ENCODE measurements at places on chromosomes 1 and 21.

DNA sequence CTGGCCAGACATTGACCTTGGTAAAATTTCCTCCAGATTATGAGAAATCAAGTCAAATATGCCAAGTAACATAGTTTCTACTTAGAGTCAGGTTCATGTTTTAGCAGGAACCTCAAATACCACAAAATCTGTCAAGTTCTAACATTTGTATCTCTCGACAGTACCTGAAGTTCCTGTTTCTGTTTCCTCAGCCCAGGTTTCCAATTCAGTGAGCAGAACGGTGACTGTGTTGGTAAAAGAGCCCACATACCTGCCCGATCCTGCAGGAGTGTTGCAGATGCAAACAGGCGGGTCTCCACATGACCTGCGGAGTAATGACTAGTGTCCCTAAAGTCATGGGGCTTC is 57.9 kb upstream of the LGALS8 start:
- no peak for DNase-seq

GRCh38 chr1:178134061-178134460 is 40.2 kb downstream of the RASAL2 start:
- DNase-seq = no peak

DNA sequence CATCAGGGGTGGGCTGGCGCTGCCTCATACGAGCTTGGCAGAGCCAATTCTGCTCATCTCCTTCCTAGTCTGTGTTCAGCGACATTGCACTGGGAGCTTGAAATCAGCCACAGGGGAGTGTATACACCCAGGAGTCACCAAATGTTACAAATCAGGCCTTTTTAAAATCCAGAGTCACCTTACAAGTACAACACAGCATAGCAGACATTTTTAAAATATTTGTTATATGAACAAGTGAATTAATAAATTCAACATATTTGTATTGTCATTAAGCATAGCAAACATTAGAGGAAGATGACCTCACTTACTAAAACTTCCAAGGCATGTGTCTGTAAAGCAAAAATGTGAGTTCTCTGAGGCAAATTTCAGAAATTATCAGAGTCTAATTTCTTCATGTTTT is 210.0 kb downstream of the HLX start:
- no peak for DNase-seq

DNA sequence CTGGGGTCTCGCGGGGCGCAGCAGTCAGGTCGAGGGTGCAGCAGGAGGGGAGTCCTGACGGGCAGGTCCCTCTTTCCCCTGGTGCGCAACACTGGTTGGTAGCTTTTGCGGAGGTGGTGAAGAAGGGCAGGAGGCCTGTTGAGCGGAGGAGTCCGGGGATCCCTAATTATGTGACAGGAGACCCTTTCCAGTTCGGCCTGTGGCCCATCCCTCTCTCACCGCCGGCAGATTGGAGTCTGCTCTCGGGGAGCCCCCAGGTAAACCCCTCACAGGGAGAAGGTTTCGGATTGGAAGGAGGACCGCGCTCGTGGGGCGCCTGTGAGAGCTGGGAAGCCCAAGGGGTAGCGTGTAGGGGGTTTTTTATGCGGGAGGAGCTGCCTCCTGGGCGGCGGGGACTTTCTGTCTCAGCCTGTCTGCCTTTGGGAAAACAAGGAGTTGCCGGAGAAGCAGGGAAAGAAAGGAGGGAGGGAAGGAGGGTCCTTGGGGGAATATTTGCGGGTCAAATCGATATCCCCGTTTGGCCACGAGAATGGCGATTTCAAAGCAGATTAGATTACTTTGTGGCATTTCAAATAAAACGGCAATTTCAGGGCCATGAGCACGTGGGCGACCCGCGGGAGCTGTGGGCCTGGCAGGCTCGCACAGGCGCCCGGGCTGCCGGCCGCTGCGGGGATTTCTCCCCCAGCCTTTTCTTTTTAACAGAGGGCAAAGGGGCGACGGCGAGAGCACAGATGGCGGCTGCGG is 9.5 kb downstream of the SIM2 start:
- DNase-seq = no peak

Data from stimulated activated CD4-positive, alpha-beta T cell treated with anti-CD3 and anti-CD28 coated beads, Interleukin-15, amount 100 ng/mL, for 1 hour (primary cell).